ENCODE measurements at places on chromosomes 5 and 9.

GRCh38 chr9:76373173-76373783, 20.9 kb downstream of the RFK start:
- DNase-seq = no peak
- H3K27me3 ChIP-seq = no peaks in the 10 kb centered on the region

GRCh38 chr5:131005963-131006684, 158.9 kb downstream of the HINT1 start:
- no peaks in the 10 kb centered on the region for H3K4me1 ChIP-seq
- no peaks in the 10 kb centered on the region for H3K27me3 ChIP-seq
- H3K27ac ChIP-seq = no peak overlapping the region
- DNase-seq = no peak
- H3K36me3 ChIP-seq = no peaks in the 10 kb centered on the region
- H3K4me3 ChIP-seq = no peak overlapping the region

DNA sequence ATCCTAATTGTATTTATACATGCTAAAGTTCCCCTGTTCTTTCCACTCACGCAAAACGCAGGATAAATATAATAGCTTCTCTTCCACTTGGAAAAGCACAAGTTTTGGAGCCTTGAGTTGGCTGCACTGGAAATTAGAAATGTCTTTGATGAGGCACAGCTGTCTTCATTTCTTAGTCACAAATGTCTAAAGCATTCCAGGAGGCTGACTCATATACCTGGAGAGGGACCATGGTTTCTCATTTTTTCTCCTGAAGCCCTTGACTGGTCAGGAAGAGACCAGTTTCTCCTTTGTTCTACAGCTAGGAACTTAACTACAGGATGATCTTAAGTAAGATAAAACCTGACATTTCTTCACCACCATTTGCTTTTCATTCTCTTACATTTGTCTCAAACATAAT, 16.2 kb downstream of the MTX3 start:
- H3K27me3 ChIP-seq = no peaks in the 10 kb centered on the region
- peaks cover 8% of the 10 kb centered on the region for H3K4me1 ChIP-seq
- peaks cover 46% of the 10 kb centered on the region for H3K36me3 ChIP-seq
- H3K4me3 ChIP-seq = no peak overlapping the region
- no peak overlapping the region for H3K27ac ChIP-seq

GRCh38 chr9:20670395-20670794, 13.7 kb upstream of the FOCAD start:
- H3K27me3 ChIP-seq = no peaks in the 10 kb centered on the region
- no peaks in the 10 kb centered on the region for H3K36me3 ChIP-seq
- no peak overlapping the region for H3K27ac ChIP-seq
- H3K4me1 ChIP-seq = no peaks in the 10 kb centered on the region

- H3K36me3 ChIP-seq = no peaks in the 10 kb centered on the region
- H3K27me3 ChIP-seq = no peaks in the 10 kb centered on the region
- no peaks in the 10 kb centered on the region for H3K4me1 ChIP-seq
Measured at GRCh38 chr5:43099640-43100039, 21.1 kb upstream of the ZNF131 start.

DNA sequence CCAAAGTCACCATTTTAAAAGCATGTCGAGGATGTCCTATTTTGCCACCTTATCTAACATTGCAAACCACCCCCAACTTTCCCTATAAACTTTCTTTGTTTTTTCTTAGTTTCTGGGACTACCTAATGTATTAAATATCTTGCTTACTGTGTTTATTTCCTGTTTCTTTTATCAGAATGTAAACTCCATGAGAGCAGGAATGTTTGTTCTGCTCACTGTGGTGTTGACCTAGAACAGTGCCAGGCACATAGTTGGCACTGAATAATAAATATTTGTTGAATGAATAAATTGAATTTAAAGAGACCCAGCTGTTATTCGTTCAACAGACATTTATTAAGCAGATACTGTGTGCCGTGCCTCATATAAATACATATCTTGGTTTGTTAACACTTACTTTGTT, 35.2 kb downstream of the MACIR start:
- H3K4me1 ChIP-seq = peaks cover 13% of the 10 kb centered on the region
- no peaks in the 10 kb centered on the region for H3K27me3 ChIP-seq
- no peak overlapping the region for H3K4me3 ChIP-seq

GRCh38 chr5:43036856-43037635, 3.1 kb downstream of the ANXA2R start:
- no peak overlapping the region for H3K27ac ChIP-seq
- DNase-seq = no peak
- no peaks in the 10 kb centered on the region for H3K36me3 ChIP-seq
- peaks cover 2% of the 10 kb centered on the region for H3K4me1 ChIP-seq
- H3K4me3 ChIP-seq = no peak overlapping the region

- H3K4me1 ChIP-seq = peaks cover 2% of the 10 kb centered on the region
- no peaks in the 10 kb centered on the region for H3K36me3 ChIP-seq
- H3K4me3 ChIP-seq = peak overlapping the region; percentile 3
- no peak overlapping the region for H3K27ac ChIP-seq
- no peaks in the 10 kb centered on the region for H3K27me3 ChIP-seq
- DNase-seq = no peak
Measured at GRCh38 chr9:121807069-121807822, 155.8 kb downstream of the DAB2IP start.

GRCh38 chr9:124066783-124067577, 55.4 kb downstream of the LHX2 start:
- DNase-seq = no peak
- no peak overlapping the region for H3K27ac ChIP-seq
- no peaks in the 10 kb centered on the region for H3K36me3 ChIP-seq
- H3K4me1 ChIP-seq = no peaks in the 10 kb centered on the region

DNA sequence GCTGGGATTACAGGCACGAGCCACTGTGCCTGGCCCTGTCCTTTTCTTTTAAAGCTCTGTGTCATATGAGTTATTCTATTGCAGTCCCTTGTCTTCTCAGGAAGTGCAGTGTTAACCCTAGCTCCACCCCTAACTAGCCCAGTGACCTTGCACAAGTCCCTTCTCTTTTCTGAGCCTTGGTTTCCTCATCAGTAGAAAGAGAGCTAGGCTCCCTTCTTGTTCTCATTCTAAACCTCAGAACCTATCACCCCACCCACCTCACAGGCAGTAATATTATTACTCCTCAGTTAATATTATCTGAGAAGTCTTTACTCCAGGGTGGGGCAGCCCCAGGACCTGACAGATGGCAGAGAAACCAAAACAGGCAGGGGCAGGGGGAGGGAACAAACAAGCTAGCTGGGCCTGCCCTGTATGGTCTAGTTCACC, 7.2 kb downstream of the CYFIP2 start:
- peaks cover 34% of the 10 kb centered on the region for H3K36me3 ChIP-seq
- H3K27me3 ChIP-seq = no peaks in the 10 kb centered on the region
- H3K4me1 ChIP-seq = no peaks in the 10 kb centered on the region
- DNase-seq = no peak

GRCh38 chr5:67014191-67014590, 182.4 kb downstream of the CD180 start:
- H3K27me3 ChIP-seq = no peaks in the 10 kb centered on the region
- H3K36me3 ChIP-seq = no peaks in the 10 kb centered on the region
- H3K27ac ChIP-seq = no peak overlapping the region
- H3K4me3 ChIP-seq = no peak overlapping the region
- H3K4me1 ChIP-seq = peaks cover 11% of the 10 kb centered on the region

DNA sequence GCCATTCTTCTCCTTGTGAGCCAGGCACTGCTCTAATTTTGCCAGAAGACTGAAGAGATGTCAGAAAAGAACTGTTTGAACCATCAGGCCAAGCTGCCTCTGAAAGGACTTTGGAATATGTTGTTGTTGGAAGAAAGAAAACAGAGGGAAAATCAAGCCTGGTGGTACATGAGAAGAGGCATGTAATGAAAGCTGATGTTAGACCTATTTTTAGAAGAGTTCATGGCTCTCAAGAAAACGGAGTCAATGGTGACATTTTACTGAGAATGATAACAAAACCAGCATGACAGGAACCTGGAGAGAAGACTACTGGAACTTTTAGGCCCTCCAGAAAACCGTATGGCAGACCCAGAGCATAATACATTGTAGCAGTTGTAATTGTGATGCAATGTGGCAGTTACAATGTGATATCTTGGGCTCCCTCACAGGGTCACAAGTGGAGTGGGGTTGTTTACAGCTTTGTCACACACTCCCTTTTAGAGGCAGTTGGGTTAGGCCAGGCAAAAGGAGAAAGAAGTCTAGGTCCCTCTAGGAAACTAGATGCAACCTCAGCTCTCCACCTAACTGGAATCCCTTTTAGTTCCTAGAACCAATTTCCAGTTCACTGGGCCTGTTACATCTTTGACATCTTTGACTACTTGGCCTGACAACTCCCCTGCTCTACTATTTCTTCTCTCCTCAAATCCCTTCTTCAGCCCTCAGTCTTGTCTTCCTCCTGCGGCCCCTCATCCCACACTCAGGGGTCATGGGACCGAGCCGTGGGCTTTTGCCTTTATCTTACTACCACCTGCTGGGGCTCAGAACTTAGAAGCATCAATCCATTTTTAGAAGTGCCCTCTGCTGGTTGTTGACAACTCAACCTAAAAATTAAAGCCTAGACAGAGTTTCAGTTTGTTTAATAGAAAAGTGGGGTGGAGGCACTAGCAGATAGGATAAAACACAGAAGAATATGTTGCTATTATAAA, 61.2 kb upstream of the JAK2 start:
- H3K27ac ChIP-seq = no peak overlapping the region
- no peaks in the 10 kb centered on the region for H3K27me3 ChIP-seq
- no peak for DNase-seq
- no peaks in the 10 kb centered on the region for H3K4me1 ChIP-seq
- no peaks in the 10 kb centered on the region for H3K36me3 ChIP-seq
- H3K4me3 ChIP-seq = no peak overlapping the region

DNA sequence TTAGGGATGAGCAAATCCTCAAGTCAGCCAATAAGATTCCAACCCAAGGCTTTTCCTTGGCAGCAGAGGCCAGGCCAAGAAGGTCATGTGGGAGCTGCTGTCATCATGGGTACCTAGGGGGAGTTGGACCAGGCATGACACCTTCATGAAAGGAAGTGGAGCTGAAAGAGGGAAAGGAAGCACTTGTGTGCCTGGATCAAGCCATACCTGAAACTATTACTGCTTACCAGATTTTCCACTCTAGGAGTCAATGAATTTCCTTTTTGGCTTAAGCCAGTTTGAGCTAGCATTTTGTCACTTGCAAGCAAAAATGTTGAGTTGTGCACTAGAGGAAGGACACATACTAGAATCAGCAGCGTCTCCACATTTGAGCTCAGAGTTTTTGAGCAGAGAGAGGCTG, 14.5 kb upstream of the WNK2 start:
- H3K4me3 ChIP-seq = no peak overlapping the region
- H3K4me1 ChIP-seq = no peaks in the 10 kb centered on the region
- no peaks in the 10 kb centered on the region for H3K27me3 ChIP-seq
- H3K36me3 ChIP-seq = no peaks in the 10 kb centered on the region

GRCh38 chr5:79513308-79513703, 628 bp downstream of the HOMER1 start:
- peaks cover 13% of the 10 kb centered on the region for H3K4me1 ChIP-seq
- H3K4me3 ChIP-seq = peak overlapping the region; percentile 97
- peak overlapping the region; percentile 99 for H3K27ac ChIP-seq
- peak; percentile 75 for DNase-seq

- no peak for DNase-seq
- H3K36me3 ChIP-seq = no peaks in the 10 kb centered on the region
- H3K27me3 ChIP-seq = no peaks in the 10 kb centered on the region
- H3K4me1 ChIP-seq = no peaks in the 10 kb centered on the region
- no peak overlapping the region for H3K4me3 ChIP-seq
- no peak overlapping the region for H3K27ac ChIP-seq
Measured at GRCh38 chr5:27140831-27141230, 102.4 kb upstream of the CDH9 start.

- no peaks in the 10 kb centered on the region for H3K36me3 ChIP-seq
- no peak overlapping the region for H3K27ac ChIP-seq
- H3K4me3 ChIP-seq = no peak overlapping the region
- H3K27me3 ChIP-seq = no peaks in the 10 kb centered on the region
Measured at GRCh38 chr5:27015758-27016157, 22.6 kb downstream of the CDH9 start.

DNA sequence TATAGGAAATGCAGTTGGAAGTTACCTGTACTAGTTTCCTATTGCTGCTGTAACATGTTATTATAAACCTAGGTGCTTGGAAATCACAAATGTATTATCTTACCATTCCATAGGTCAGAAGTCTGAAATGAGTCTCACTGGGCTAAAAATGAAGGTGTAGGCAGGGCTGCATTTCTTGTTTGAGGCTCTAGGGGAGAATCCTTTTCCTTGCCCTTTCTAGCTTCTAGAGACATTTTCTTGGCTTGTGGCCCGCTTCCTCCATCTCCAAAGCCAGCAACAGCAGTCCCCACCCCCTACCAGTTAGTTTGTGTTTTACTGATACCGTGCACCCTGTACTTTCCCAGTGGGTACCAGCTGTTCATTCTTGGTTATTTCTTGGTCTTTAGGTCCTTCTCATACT, 153.3 kb downstream of the SLF1 start:
- H3K27me3 ChIP-seq = no peaks in the 10 kb centered on the region
- no peak overlapping the region for H3K27ac ChIP-seq
- DNase-seq = no peak
- H3K4me3 ChIP-seq = no peak overlapping the region
- no peaks in the 10 kb centered on the region for H3K36me3 ChIP-seq

DNA sequence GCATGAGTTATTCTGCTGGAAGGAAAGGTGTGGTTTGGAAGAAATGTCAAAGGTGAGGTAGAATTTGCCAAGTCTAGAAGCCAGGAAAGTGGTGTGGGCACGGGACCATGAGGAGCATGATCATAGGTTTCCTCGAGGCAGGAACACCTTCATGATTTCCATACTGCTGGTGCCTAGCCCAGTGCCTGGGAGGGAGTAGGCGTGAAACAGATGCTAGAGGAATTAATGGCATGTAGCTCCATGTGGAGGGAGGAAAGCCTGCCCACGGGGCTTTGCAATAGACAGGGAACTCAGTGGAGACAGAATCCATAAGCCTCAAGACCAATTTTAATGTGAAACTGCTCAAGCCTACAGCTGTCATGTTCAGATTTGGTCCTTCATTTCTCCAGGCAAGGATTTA, 35.1 kb downstream of the TTLL11 start:
- no peak for DNase-seq
- H3K27me3 ChIP-seq = no peaks in the 10 kb centered on the region
- H3K4me3 ChIP-seq = no peak overlapping the region

- DNase-seq = no peak
- no peak overlapping the region for H3K4me3 ChIP-seq
- no peaks in the 10 kb centered on the region for H3K36me3 ChIP-seq
- H3K4me1 ChIP-seq = no peaks in the 10 kb centered on the region
- peaks cover 19% of the 10 kb centered on the region for H3K27me3 ChIP-seq
- no peak overlapping the region for H3K27ac ChIP-seq
Measured at GRCh38 chr9:97474372-97474925, 27.0 kb upstream of the TMOD1 start.

DNA sequence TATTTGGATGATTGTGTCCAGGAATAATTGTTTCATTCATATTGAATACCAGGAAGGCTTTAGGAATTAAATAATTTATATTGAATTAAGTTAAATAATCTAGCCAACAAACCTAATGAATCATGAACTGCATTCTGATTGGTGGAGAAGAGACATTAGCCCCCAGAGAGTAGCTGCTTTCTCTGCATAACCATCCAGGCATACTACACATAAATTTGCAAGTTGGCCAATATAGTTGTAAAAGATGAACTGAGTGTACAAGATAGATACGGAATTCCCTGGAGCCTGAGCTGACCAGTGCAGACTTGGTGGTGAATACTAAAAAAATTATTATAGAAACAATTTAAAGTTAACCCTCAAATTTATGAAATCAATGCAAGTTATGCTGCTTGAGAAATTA, 311.8 kb upstream of the KIF2A start:
- no peak overlapping the region for H3K27ac ChIP-seq
- no peaks in the 10 kb centered on the region for H3K36me3 ChIP-seq
- peaks cover 2% of the 10 kb centered on the region for H3K4me1 ChIP-seq

- no peak overlapping the region for H3K4me3 ChIP-seq
- H3K36me3 ChIP-seq = no peaks in the 10 kb centered on the region
- no peaks in the 10 kb centered on the region for H3K27me3 ChIP-seq
- no peak overlapping the region for H3K27ac ChIP-seq
Measured at GRCh38 chr9:89405826-89406225, 87.5 kb downstream of the SECISBP2 start.
